ENCODE measurements at places on chromosomes 16 and 17.

DNA sequence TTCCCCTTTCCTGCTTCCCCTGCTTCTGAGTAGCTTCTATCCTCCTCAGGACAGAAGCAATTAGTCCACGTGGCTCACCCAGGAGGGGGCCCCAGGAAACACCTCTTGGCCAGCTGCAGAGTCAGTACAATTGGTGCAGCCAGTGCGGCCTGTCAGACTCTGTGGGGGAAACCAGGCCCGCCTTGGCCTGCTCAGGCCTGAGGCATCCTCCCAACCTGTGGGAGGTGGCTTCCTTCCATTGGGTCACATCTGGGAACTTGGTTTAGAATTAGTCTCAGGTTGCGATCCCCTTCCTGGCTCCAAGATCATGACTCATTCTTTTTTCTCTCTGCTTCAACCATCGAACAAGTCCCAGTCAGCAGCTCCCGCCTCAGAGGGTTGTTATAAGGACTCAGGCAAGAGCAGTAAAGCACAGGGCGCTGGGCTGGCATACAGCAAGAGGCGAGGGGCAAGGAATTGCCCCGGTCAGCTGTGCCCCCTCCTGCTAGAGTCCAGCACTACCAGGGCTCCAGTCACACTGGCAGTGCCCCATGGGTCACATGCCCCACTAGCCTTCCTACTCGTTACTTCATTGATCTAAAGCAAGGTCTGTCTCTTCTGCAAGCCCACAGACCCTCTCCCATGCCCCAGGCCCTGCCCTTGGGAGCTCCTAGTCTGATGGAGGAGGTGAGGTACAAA, 8.1 kb upstream of the EPX start:
- DNase-seq: no peak

DNA sequence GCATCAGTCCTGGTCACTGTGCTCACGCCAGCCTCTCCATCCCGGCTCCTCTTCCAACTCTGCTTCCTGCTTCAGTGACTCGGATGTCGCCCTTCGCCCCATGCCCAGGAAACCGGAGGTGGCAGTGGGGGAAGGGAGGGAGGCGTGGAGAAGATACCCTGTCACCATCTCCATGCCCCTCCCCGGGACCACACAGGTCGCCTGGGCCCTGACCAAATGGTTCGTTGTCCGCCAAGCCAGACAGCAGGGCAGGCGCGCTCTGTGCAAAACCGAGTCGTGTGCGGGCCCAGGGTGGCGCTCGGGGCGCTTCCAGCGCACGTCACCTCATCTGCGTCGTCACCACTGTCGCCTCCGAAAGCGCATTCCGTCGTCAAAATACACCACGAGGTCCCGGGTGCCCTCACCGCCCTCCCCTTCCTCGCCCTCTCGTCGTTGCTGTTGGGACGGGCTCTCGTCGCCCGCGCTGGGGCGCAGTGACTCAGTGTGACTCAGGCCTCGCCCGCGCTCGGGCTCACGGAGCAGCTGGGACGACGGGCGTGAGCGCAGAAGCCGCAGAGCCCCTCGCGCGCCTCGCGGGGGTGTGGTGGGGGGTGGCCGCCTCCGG, 39.2 kb downstream of the ZNF778 start:
- peak; percentile 82 for DNase-seq

- no peak for DNase-seq
Measured at GRCh38 chr16:86100205-86101136, 201.5 kb downstream of the IRF8 start.

- DNase-seq: no peak
Measured at GRCh38 chr17:64074704-64075426, 54.4 kb upstream of the ICAM2 start.

- DNase-seq: no peak
Measured at GRCh38 chr17:43676471-43676870, 14.7 kb upstream of the MEOX1 start.

- no peak for DNase-seq
Measured at GRCh38 chr16:4257646-4258556, 14.9 kb downstream of the TFAP4 start.

- no peak for DNase-seq
Measured at GRCh38 chr17:48628649-48629410, 2.7 kb upstream of the HOXB9 start.

All from stimulated activated CD4-positive, alpha-beta T cell treated with anti-CD3 and anti-CD28 coated beads, Interleukin-15, amount 100 ng/mL, for 48 hours (primary cell).